GM06990 (cell line): ENCODE measurements at places on chromosomes 1 and 21.

DNA sequence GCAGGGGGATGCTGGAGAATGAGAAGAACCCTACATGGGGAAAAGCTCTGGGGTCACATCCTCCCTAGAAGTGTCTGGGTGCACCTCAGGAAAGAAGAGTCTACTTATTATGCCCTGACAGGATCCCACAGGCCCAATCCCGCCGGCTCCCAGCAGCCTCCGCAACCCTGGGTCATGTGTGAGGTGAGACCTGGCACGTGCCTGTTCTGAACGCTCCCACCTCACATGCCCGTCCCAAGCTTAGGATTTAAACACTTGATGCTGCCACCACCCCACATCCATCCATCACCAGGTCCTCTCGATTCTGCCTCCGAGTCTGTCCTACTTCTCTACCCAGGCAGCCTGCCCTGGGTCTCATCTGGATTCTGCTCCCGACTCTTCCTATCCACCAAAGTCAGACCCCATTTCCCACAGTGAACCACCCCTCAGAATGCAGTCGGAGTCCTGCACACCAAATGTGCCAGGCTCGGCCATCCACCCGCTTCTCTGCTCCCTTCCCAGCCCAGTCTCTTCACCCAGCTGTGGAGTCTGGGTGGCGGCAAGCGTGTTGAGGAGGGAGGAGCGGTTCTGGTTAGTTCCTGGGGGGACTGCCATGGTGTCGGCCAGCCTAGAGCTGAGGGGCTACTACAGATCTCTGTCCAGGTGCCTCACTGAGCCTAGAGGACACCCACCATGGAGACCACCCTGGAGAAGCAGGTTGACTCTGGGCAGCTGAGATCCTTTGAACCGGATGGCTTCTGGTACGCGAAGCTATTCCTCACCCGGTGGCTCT lies 23.9 kb downstream of the SLC2A1 start:
- no peak for DNase-seq

GRCh38 chr1:70871790-70872189 lies 175.8 kb downstream of the PTGER3 start:
- no peak for DNase-seq

- DNase-seq: no peak
These were observed 40.1 kb downstream of the SLC9C2 start for GRCh38 chr1:173562813-173563212.

DNA sequence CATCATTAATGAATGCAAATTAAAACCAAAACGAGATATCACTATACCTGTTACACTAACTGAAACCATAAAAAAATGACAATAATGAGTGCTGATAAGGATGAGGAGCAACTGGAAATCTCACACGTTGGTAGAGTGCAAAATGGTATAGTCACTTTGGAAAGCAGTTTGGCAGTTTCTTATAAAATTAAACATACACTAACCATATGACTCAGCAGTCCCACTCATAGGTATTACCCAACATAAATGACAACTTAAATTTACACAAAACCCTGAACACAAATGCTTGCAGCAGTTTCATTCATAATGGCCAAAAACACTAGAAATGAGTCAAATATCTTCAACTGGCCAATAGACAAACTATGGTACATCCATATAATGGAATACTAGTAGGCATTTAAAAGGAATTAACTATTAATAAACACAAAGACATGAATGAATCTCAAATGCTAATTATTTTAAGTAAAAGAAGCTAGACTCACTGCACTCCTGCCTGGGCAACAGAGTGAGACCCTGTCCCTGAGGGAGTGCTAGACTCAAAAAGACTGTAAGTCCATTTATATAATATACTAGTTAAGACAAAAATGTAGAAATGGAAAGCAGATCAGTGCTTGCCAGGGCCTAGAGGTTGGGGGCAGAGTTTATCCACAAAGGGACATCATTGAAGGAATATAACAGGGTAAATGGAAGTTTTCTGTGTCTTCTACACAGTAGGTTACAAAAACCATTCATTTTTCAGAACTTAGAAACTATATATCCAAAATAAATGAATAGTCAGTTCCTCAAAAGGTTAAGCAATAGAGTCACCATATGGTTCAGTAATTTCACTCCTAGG lies 77.4 kb downstream of the EIF4G3 start:
- DNase-seq: no peak

DNA sequence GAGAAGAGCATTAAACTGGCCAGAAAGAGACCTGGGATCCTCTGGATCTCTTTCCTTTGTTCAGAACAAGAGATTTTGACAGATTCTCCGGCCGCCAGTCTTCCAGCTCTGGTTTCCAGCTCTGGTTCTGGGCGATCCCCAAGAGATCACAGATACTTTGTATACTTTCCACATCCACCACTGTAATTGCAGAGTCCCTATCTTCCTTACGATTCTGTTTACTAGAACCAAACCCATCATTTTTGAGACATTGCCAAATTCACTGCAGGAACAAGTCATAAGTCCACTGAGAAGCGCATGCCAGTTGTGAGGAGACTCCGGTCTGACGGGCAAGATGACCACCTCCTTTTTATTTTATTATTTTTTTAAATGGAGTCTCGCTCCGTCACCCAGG lies 505.2 kb downstream of the SMYD3 start:
- DNase-seq: no peak

GRCh38 chr1:43431676-43432075 lies 22.1 kb downstream of the HYI start:
- DNase-seq: no peak

- DNase-seq: no peak
These were observed 24.7 kb downstream of the CASZ1 start for GRCh38 chr1:10771789-10772188.

- no peak for DNase-seq
These were observed 102.9 kb downstream of the PTPRC start for GRCh38 chr1:198741744-198742143.

DNA sequence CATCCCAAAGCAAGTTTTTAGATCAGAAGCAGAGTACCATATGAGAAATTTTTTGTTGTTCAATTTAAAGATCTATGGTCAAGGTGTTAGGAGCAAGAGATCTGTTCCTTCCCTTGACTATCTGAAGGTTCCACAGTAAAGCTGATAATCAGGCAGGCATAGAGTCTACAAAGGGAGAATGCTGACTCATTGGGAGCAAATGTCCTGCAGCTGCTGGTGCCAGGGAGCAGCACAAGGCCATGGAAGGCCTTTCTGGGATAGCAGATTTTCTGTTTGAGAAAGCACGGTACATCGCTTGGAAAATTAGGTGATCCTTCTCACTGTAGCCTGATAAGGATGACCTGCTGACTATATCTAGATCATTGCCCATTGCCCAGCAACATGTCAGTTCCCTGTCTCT lies 210.1 kb upstream of the C1orf87 start:
- DNase-seq: no peak

DNA sequence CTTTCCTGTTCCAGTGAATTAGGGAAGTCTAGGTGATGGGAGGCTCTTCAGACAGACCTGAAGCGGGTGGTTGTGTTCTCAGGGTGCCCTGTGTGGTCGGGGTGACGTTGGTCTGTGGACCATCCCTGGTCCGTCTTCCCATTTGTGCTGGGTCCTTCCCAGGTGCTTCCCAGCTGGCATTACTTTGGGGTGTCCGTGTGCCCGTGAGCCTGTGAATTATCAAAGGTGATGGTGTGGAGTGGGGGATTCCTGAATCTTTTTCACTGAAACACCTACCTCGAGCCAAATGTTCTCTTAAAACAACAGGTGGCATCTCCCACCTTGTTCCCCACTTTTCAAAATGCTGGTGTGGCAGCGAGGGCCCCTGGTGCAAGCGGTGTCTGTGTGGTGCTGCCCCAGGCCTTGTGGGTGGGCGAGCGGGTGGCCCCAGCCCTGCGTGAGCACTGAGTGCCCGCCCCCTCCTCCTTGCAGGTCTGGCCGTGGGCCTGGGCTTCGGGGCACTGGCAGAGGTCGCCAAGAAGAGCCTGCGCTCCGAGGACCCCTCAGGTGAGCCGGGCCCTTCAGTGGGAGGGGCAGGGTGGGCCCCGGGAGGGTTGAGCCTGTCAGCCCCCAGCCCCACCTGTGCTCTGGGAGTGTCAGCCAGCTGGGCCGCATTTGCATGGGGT lies 37.0 kb downstream of the COQ8A start:
- DNase-seq: no peak

DNA sequence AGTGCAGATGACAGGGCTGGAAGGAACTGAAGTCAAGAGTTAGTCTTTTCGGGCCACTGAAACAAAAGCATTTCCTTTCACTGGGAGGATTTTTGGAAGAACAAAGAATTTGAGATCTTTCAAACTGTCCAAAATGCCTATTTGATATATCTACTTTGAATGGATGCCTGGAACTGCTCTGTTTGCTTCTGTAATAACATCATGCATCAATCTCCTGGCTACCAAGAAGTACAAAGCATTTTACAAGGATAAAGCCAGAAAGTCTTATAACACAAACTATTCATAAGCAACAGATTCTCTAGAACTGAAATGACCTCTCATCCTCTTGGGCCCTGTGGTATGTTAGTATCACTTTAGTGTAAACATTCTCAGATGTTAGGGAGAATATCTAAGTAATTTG lies 18.2 kb upstream of the RHOU start:
- no peak for DNase-seq

DNA sequence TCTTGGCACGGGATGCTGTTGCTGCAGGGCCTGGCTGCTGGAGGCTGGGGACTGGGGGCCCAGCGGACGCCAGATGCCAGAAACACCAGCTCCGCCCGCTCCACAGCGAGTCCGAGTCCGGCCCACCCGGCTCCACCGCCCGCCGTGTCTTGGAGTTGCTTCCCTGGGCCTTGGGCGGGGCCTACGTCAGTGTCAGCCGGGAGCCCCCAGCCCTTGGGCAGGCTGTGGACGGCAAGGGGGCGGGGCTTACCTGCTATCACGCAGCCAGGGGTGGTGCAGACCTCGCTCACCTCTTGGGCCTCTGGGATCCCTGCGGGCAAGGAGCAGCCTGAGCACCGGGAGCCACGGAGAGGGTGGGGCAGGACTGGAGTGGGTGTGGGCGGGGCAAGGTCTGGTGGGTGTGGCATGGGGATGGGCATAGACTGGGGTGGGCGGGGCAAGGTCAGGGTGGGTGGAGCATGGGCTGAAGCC lies 21.8 kb downstream of the MMEL1 start:
- peak; percentile 13 for DNase-seq

DNA sequence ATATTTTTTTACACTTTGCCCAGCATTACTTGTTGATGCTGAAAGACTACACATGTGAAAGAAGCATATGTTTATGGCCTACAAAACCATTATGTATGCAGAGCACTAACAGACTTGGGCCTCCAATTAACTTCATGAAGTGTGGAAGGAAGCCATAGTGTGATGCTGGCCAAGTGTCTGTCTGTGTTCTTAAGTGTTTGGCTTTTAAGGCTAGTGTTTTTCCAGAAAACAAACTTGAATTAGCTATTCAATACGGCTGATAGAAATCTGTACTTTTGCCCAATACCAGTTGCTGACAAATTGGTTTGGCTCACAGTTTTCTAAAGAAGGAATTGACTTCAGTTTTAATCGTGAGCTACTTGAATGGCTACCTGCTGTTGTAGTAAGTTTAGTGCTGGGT lies 136.1 kb downstream of the ADGRL2 start:
- no peak for DNase-seq

DNA sequence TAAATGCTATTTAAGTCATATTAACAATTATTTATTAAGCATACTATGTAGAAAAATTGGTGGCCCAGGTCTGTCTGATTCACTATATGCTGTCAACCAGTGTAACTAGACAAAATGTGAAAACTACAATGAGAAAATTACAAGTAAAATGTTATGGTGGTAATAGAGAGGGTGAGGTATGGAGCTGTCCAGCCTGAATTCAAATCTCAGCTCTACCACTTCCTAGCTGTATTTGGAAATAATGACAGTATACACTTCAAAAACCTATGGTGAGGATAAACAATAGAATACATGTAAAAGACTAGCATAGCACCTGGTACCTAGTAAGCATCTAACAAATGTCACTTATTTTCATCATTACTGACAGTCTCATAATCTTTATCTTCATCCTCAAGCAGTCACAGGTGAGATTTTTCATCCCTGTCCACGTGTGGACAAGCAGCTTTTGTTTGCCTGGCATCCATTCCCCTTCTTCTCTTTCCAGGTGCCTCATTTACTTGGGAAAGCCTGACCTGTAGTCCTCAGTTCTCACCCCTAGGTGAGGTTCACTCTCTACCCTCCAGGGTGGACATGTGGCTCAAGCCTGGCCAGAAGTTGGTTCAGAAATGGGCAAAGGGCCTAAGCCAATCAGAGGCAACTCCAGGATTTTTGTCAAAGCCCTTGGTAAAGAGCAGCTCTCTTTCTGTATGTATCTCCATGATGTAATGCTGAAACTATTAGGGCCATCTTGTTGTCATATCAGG lies 29.5 kb downstream of the EGLN1 start:
- no peak for DNase-seq
